GM19239 (cell line): ENCODE measurements at places on chromosomes 13 and 19.

- DNase-seq = no peak
Measured at GRCh38 chr19:15118789-15119494, 11.7 kb downstream of the SYDE1 start.

DNA sequence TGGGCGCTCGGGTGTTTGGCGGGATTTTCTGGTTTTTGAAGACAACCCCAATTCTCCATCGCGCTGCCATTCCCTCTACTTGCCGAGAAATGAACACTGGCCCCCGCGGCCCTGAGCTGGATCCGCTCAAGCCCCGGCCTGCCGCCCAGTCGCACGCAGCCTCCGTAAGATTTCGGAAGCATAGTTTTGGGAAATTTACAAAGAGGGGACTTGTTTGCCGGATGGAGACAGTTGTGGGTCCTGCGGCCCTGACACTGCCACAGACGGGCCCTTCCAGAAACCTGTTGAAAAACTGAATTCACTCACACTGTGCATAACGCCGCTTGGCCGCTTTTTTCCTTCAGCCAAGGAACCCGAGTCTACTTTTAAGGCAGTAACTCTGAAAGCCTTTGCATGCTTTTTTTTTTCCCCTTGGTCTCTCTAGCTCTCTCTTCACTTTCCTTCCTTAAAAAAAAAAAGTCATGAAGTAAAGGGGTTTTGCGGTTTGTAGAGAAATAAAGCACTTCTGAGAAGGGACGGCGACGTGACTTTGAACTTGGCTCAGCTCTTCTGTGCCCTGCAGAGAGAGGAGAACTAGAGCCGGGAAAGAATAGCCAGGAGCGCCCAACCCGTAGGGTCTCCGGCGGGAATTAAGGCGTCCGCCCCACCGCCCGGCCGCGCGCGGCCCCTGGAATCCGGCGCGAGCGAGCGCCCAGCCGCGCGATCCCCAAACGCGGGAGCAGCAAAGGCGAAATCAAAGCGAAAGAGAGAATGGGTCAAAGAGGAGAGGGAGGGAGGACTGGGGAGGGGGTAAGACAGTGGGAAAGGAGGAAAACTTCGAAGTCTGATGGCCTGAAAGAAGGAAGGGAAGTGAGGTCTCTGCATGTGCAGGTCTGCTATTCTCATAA is 3.4 kb upstream of the ZIC2 start:
- DNase-seq = no peak

DNA sequence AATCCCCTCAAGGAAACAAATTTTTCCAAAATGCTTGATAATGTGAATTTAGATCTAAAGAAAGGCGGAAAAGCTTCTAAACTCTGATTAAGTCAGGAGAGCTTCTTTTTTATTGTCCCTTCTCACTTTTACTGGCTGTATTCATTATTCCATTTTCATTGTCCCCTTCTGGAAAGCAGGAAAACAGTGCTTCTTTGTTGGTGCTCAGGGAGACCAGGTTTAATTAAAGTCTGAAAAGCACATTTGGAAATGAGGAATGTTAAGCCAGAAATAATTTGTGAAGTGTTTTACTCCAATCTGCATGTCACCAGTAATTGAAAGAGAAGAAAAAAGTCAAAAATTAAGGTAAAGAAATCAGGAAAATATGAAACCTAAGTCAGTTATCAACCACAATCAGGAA is 43.5 kb upstream of the TSC22D1 start:
- DNase-seq = no peak

- DNase-seq = no peak
Measured at GRCh38 chr19:29096896-29097295, 116.1 kb downstream of the UQCRFS1 start.
